ENCODE measurements at places on chromosomes 11 and 22. TPM values are rescaled to one million over a fixed set of nuclear protein-coding genes. Genes with fewer than 3 reads are reported as not detected.

Gene OLFML1
- not detected for total RNA-seq

Gene XKR3
- not detected for total RNA-seq

Gene DNAJC24
- total RNA-seq, result 11.6 TPM

Gene JAML
- total RNA-seq, result not detected

Gene APOA5
- not detected for total RNA-seq
